ENCODE measurements at places on chromosomes 13 and 19. TPM values are rescaled to one million over a fixed set of nuclear protein-coding genes. Genes with fewer than 3 reads are reported as not detected.

CLEC4M gene
- total RNA-seq = not detected

ONECUT3 gene
- not detected for total RNA-seq

- no peak overlapping the region for H3K27ac ChIP-seq
- DNase-seq = no peak
- H3K4me1 ChIP-seq = peaks cover 3% of the 10 kb centered on the region
These were observed 1.6 kb downstream of the LATS2 start for GRCh38 chr13:21059641-21060337.

- no peaks in the 10 kb centered on the region for H3K27me3 ChIP-seq
- H3K36me3 ChIP-seq = peaks cover 12% of the 10 kb centered on the region
- H3K4me1 ChIP-seq = peaks cover 4% of the 10 kb centered on the region
- no peak overlapping the region for H3K4me3 ChIP-seq
- no peak for DNase-seq
- no peak overlapping the region for H3K27ac ChIP-seq
These were observed 11.7 kb downstream of the RAP2A start for GRCh38 chr13:97445522-97446187.

ZNF134 gene
- 13.0 TPM for total RNA-seq

VN1R4 gene
- not detected for total RNA-seq

- H3K27me3 ChIP-seq = peaks cover 3% of the 10 kb centered on the region
- H3K36me3 ChIP-seq = no peaks in the 10 kb centered on the region
- H3K27ac ChIP-seq = no peak overlapping the region
- DNase-seq = no peak
- H3K4me1 ChIP-seq = no peaks in the 10 kb centered on the region
- no peak overlapping the region for H3K4me3 ChIP-seq
These were observed 32.2 kb downstream of the F2RL3 start for GRCh38 chr19:16920816-16921529.

DNA sequence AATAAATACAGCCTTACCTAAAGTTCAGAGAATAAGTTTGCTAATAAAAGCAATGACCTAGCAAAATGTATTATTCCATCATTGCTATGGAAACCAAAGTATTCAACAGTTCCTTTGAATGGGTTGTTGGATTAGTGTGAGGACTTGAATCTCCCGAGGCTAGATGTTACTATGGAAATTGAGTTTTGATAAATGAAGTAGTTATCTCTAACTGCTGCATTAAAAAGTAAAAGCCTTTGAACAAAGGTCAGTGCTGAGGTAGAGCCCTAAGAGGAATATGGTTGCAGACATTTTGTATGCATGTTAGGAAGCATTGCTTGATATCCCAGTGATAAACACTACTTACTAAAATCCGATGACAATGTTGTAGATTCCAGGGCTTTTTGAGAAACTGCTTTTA is 6.2 kb downstream of the KLF5 start:
- H3K4me1 ChIP-seq = peaks cover 7% of the 10 kb centered on the region
- H3K4me3 ChIP-seq = no peak overlapping the region
- no peaks in the 10 kb centered on the region for H3K36me3 ChIP-seq
- DNase-seq = no peak

LRRC8E gene
- total RNA-seq = not detected

GRCh38 chr13:66503890-66504289 is 726.2 kb downstream of the PCDH9 start:
- H3K4me1 ChIP-seq = no peaks in the 10 kb centered on the region
- no peak overlapping the region for H3K4me3 ChIP-seq
- no peaks in the 10 kb centered on the region for H3K36me3 ChIP-seq

FAAP24 gene
- 6.7 TPM for total RNA-seq

GRCh38 chr19:19403373-19403901 is 2.0 kb upstream of the GATAD2A start:
- H3K27me3 ChIP-seq = no peaks in the 10 kb centered on the region
- H3K4me3 ChIP-seq = peak overlapping the region; percentile 27
- peaks cover 9% of the 10 kb centered on the region for H3K36me3 ChIP-seq
- peak overlapping the region; percentile 74 for H3K27ac ChIP-seq
- peak; percentile 45 for DNase-seq

DNA sequence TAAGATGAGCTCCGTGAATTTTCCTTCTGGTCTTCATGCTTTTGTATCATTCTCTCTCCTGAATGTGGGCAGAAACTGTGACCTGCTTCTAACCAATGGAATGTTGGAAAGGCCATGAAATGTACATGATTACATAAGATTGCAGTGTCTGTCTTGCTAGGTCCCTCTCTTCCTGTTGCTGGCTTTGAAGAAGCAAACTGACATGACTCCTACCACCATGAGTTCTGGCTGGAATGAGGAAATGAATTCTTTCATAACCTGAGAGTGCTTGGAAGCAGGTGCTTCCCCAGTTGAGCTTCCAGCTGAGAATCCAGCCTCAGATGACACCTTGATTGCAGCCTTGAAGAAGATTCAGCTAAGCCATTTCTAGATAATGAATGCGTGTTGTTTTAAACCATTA is 275.0 kb upstream of the MIR17HG start:
- no peak overlapping the region for H3K4me3 ChIP-seq
- H3K36me3 ChIP-seq = no peaks in the 10 kb centered on the region
- DNase-seq = no peak
- no peak overlapping the region for H3K27ac ChIP-seq
- no peaks in the 10 kb centered on the region for H3K4me1 ChIP-seq
- H3K27me3 ChIP-seq = no peaks in the 10 kb centered on the region

MADCAM1 gene
- 0.20 TPM for total RNA-seq

DNA sequence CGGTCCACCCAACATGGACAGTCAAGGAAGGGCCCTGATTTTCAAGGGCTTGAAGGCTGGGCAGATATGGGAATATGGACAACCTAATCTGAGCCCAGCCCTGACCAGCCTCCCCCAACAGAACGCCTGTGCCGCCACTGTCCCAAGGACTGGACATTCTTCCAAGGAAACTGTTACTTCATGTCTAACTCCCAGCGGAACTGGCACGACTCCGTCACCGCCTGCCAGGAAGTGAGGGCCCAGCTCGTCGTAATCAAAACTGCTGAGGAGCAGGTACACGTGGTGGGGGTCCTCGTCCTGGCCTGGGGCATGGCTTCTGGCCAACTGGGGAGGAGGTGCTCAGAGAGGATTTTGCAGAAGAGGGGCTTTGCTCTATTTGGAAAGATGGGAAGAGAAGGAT is 3.5 kb downstream of the CLEC4M start:
- peaks cover 6% of the 10 kb centered on the region for H3K4me1 ChIP-seq
- H3K27ac ChIP-seq = no peak overlapping the region
- no peak for DNase-seq
- no peaks in the 10 kb centered on the region for H3K36me3 ChIP-seq
- H3K4me3 ChIP-seq = no peak overlapping the region
- H3K27me3 ChIP-seq = peaks cover 19% of the 10 kb centered on the region

PSG6 gene
- not detected for total RNA-seq

GRCh38 chr19:10565028-10565566 is 713 bp downstream of the KRI1 start:
- H3K4me1 ChIP-seq = peaks cover 38% of the 10 kb centered on the region
- H3K27ac ChIP-seq = peak overlapping the region; percentile 92
- H3K27me3 ChIP-seq = no peaks in the 10 kb centered on the region
- peak; percentile 80 for DNase-seq
- peaks cover 48% of the 10 kb centered on the region for H3K36me3 ChIP-seq

- H3K27ac ChIP-seq = no peak overlapping the region
- DNase-seq = peak; percentile 4
- H3K27me3 ChIP-seq = no peaks in the 10 kb centered on the region
- H3K4me3 ChIP-seq = no peak overlapping the region
- no peaks in the 10 kb centered on the region for H3K36me3 ChIP-seq
These were observed 542.3 kb upstream of the ATXN8OS start for GRCh38 chr13:69565334-69565733.

- no peaks in the 10 kb centered on the region for H3K36me3 ChIP-seq
- no peak for DNase-seq
- peaks cover 4% of the 10 kb centered on the region for H3K4me1 ChIP-seq
- no peak overlapping the region for H3K27ac ChIP-seq
- peaks cover 3% of the 10 kb centered on the region for H3K27me3 ChIP-seq
These were observed 181.6 kb upstream of the GPR12 start for GRCh38 chr13:26942184-26942583.

DAZAP1 gene
- total RNA-seq = 263 TPM

DNA sequence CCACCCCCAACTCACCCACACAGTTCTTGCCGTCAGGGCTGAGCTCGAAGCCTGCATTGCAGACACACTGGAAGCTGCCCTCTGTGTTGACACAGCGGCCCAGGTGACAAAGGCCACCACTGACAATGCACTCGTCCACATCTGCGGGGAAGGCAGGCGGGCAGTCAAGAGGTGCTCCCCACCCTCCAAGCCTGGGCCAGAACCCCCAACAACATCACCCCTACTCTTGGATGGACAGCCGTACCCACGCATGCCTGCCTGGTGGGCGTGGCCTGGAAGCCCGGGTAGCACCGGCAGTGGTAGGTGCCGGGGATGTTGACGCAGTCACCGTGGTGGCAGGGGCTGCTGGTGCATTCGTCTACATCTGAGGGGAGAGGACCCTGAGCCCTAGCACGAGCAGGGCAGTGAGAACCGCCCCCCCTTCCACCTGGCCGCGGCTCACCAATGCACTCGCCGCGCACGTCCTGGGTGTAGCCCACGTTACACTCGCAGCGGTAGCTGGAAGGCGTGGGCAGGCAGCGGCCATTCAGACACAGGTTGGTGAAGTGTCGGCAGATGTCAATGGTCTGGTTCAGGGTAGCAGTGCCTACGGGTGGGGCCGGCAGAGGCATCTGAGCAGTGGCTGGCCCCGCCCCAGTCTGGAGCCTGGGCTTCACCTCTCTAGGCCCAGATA is 13.3 kb downstream of the FBN3 start:
- no peak for DNase-seq
- no peaks in the 10 kb centered on the region for H3K27me3 ChIP-seq
- H3K4me1 ChIP-seq = no peaks in the 10 kb centered on the region
- no peaks in the 10 kb centered on the region for H3K36me3 ChIP-seq

IGSF23 gene
- total RNA-seq = not detected

ARL11 gene
- total RNA-seq = 0.61 TPM

PSG1 gene
- not detected for total RNA-seq

- peaks cover 14% of the 10 kb centered on the region for H3K36me3 ChIP-seq
- H3K4me1 ChIP-seq = peaks cover 19% of the 10 kb centered on the region
- no peak overlapping the region for H3K27ac ChIP-seq
These were observed 22.1 kb upstream of the GGACT start for GRCh38 chr13:100610391-100611347.

POU2F2 gene
- 40.7 TPM for total RNA-seq

KIR2DL4 gene
- total RNA-seq = not detected

DNA sequence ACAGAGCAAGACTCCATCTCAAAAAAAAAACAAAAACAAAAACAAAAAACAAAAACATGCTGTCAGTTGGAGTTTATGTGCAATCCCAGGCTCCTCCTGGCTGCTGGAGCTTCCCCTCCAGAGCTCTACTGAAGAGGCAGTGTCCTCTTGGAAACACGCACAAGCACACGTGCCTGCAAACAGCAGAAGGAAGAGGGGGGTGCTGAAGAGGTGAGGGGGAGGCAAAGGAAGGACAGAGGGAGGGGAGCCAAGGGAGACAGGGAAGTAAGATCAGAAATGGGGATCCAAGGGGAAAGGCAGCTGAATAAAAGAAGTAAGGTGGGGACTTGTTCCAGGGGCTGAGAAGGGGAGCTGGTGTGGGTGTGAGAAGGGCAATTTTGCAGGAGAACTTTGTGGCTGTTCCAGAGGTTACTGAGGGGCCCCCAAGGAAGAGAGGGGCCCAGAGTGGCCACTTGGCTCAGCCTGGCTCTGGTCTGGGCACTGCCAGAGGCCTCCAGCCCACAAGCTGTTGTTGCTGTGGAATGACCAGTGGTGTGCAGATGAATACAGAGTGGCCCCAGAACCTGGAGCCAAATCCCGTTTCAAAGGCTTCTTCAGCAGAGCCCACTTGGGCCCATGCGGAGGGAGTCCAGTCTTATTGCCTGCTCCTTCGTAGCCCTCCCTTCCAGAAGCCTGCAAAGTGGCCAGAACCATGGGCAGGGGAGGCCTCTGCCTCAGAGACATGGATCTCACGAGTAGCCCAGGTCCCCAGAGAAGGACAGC is 34.4 kb downstream of the LYL1 start:
- peaks cover 2% of the 10 kb centered on the region for H3K27me3 ChIP-seq
- H3K4me1 ChIP-seq = no peaks in the 10 kb centered on the region
- H3K4me3 ChIP-seq = no peak overlapping the region
- DNase-seq = no peak
- H3K36me3 ChIP-seq = no peaks in the 10 kb centered on the region

GRCh38 chr13:113926301-113926761 is 47.5 kb downstream of the C13orf46 start:
- H3K27ac ChIP-seq = no peak overlapping the region
- H3K27me3 ChIP-seq = peaks cover 11% of the 10 kb centered on the region
- peaks cover 5% of the 10 kb centered on the region for H3K4me1 ChIP-seq
- no peak overlapping the region for H3K4me3 ChIP-seq

- no peak overlapping the region for H3K4me3 ChIP-seq
- H3K4me1 ChIP-seq = no peaks in the 10 kb centered on the region
- peaks cover 12% of the 10 kb centered on the region for H3K27me3 ChIP-seq
- no peak overlapping the region for H3K27ac ChIP-seq
- no peak for DNase-seq
These were observed 143.9 kb upstream of the IPO5 start for GRCh38 chr13:97809576-97809975.

- H3K36me3 ChIP-seq = no peaks in the 10 kb centered on the region
- no peak overlapping the region for H3K4me3 ChIP-seq
- H3K27ac ChIP-seq = no peak overlapping the region
- no peak for DNase-seq
These were observed 12.2 kb upstream of the ZNF507 start for GRCh38 chr19:32333227-32333626.

Data from activated CD8-positive, alpha-beta T cell treated with anti-CD3 and anti-CD28 coated beads for 36 hours (primary cell).